ENCODE measurements at places on chromosomes 5 and 9.

DNA sequence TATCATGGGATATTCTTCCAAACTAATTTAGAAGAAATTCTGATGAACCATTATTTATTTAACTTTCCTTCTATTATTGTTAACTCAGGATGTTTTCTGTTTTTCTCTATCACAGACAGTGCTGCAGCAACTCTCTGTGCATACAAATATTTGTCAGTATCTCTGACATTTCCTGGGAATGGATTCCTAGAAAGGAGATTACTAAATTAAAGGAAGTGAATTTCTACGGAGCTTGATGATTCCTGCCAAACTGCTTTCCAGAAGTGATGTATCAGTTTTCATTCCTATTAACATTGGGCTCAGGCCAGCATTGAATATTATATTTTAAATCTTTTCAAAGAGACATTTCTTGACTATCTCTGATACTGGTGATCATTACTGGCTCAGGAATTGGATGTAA, 26.0 kb upstream of the MAST4 start:
- DNase-seq, result no peak

- no peak for DNase-seq
These were observed 179.9 kb upstream of the KIF2A start for GRCh38 chr5:62126090-62126489.

GRCh38 chr9:97384406-97385262, 27.3 kb upstream of the TDRD7 start:
- no peak for DNase-seq

DNA sequence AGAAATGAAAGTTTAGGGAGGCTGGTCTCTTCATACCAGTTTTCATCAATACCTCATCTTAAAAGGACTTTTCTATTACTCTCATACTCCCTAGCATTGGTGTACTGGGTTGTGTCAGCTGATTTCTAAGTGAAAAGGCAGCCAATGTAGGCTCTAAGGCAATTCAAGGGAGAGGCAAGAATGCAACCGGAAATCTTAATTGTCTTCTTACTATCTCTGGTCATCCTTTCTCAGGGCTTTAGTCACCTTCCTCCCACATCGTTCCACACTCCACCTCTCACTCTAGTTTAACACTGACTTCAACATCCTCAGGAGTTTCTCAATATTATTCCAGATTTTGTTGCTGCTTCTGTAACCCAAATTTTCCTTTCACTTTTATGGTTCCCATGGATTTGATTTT, 281.8 kb upstream of the RFX3 start:
- no peak for DNase-seq

DNA sequence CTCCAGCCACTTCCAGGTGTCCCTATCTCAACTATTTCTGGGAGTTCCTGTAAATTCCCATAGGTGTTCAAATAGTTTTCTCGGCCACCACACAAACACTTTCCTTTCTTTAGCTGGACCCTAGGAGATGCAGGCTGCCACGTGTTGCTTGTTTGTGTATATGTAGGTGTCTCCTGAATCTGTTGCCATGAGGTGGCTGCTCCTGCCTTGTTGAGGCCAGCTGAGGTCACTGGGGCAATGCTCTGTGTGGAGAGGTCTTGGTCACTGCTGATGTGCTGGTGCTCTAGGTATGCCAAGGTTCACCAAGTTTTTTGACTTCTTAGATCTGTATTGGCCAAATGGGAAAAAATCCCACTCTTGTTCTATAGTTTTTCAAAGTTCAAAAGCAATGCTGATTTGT, 132.5 kb upstream of the CHD1 start:
- DNase-seq, result no peak

GRCh38 chr5:157862183-157862851, 3.4 kb upstream of the CLINT1 start:
- no peak for DNase-seq

- DNase-seq, result no peak
These were observed 164.3 kb downstream of the DOCK2 start for GRCh38 chr5:169801324-169801777.

- DNase-seq, result no peak
These were observed 9.0 kb downstream of the OR2S2 start for GRCh38 chr9:35948901-35949318.

- DNase-seq, result no peak
These were observed 275.3 kb downstream of the HTR1A start for GRCh38 chr5:63686938-63687337.

GRCh38 chr5:61162832-61163567, 732 bp upstream of the SMIM15 start:
- DNase-seq, result no peak

DNA sequence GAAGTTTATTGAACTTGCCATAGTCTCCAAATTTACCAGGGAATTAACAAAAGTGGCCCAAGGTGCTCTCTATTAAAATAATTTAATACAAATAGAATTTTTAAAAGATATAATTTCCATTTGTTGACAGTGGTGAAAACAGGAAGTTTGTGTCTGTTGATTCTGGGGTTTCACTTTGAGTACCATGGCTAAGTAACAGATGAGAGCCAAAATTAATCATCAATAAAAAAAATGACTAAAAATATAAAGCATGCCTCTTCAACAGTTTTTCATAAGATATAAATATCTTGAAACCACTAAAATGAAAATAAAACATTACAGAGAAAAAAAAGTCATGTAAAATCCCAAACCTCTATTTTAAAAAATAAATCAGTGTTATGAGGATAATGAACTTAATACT, 49.8 kb downstream of the SGCD start:
- no peak for DNase-seq

DNA sequence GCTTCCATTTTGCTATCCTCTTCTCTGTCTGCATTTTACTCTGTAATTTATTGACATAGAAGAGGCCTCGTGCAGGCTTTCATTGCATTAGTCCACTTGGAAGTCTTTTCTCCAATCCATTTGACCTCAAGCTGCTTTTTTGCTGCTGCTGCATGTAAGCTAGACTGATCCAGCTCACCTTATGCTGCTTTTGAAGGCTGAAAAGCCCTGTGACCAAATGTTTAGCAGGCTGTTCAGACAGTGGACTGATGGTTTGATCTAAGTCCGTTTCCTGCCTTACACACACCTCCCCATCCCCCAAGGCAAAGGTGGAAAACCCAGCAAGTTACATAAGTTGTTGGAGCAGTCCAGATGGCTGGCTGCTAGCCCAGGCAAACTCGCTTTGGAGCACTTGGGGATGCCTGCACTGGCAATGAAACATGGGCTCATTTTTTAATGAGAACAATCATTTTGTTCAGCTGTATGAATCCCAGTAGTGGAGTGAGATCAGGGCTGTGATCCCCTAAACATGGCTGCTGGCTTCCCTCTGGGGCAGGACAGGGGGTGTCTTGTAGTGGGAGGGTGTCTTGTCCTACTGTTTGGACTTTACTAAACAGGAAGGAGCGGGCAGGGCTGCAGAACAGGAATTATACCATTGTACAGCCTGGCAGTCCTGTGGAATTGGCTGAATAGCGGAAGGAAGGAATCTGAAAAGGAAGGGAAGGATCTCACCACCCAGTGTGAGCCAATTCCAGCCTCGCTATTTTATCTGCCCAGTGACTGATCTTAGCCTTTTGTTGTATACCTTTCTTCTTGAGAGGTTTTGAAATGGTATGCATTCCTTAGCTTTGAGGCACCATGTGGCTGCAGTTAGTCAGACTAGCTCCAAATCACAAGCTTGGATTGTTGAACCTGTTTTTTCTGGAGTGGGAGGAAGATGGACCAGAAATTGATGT, 212.0 kb downstream of the ARHGAP26 start:
- DNase-seq, result no peak

- no peak for DNase-seq
These were observed 77.9 kb upstream of the RPS23 start for GRCh38 chr5:82356021-82356420.

DNA sequence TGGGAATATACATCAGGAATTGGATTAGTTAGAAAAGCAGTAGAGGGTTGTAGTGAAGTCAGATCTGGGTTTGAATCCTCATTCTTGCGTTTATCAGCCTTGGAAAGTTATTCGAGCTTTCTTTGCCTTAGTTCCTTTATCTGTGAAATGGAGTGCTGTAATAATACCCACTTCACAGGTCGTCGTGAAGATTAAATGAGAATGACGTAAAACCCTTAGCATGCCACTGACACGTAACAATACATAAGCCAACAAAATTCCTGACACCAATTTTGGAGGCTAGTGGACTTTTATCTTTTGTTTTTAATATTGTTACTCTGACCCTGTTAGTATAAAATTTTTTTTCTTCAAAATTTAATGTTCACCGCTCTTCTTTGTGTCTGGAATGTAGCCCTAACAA, 3.4 kb downstream of the SKP2 start:
- no peak for DNase-seq

DNA sequence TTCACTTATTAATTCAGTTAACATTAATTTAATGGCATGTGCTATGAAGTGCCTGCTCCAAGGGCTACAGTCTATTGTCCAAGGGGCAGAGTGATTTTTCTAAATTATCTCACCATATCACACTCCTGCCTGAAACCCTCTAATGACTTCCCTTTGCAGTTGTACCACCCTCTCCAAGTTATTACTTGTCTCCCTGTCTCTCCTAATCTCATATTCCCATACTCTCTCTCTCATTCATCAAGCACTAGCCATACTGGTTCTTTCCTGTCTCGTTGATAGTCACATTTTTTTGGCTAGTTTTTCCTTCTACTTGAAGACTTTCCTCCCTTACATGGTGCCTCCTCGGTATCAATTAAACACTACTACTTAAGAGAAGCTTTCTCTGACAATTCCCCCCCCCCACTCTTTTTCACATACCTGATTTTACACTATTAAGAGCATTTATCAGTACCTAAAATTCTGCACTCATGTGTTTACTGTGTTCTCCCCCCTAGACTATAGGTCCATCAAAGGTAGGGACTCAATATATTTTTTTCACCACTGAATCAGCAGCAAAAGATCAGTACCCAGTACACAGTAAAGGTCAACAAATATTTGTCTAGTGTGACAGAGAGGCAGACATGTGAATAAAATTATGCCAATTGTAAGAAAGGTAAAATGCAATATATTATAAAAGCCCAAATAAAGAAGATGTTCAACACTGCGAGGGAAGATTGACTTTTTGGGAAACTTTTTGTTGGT, 19.0 kb downstream of the RICTOR start:
- DNase-seq, result no peak

GRCh38 chr9:77438653-77439052, 209.5 kb downstream of the GNA14 start:
- no peak for DNase-seq

DNA sequence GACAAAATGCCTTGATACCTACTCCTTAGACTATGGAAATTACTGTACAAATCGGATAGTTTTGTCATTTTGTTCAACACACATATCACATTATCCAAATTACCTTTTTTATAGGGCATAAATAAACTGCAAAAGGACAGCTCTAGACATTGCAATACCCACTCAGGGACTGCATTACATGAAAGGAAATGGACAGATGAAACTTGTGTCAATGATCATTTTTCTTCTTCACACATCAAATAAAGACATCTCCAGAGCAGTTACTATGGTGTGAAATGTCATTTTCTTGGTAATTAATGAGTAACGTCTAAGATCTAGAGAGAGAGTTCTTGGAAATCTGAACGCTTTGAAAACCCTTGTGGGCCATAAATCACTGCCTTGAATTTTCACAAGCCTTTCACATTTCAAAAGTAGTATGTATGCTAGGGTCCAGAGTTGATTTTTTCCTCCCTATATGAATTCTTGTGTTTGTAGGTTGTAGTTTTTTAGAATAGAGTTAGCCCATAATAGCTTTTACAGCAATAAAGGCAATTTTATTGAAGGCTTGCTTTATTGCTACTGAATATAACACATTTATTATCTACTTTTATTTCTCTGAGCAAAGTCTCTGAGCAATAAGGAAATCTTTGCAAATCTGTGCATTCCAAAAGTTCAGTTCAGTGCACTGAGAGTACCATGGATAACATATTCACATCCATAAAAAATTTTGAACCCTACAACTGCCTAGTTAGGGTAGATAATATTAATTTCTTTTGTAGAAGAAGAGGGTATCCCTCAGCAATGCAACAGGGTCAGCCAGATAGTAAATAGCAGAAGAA, 358.0 kb upstream of the PCSK5 start:
- no peak for DNase-seq

GRCh38 chr5:141952020-141952419, 6.0 kb downstream of the PCDH12 start:
- no peak for DNase-seq
